ENCODE measurements at places on chromosomes 3 and 15.

DNA sequence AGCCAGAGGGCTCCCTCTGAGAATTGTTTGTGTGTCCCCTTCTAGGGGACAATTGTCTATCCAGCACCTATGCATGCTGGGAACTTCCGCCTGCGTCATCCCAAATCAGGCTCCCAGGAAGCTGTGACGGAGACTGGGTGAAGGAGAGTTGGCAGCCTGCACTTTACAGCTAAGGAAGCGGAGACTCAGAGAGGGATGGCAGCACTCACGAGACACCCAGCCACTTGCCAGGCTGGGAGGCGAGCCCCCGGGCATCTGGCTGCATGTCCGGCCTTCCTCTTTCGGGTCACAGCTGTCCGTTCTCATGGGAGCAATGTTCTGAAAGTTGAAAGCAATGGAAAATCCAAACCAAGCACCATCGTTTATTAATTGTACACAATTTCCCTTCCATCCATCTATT lies 45.5 kb upstream of the SLC6A11 start:
- no peak for DNase-seq

- DNase-seq: no peak
These were observed 9.1 kb upstream of the HHATL start for GRCh38 chr3:42711491-42712343.

GRCh38 chr3:124654470-124654845 lies 75.8 kb upstream of the UMPS start:
- DNase-seq: no peak

DNA sequence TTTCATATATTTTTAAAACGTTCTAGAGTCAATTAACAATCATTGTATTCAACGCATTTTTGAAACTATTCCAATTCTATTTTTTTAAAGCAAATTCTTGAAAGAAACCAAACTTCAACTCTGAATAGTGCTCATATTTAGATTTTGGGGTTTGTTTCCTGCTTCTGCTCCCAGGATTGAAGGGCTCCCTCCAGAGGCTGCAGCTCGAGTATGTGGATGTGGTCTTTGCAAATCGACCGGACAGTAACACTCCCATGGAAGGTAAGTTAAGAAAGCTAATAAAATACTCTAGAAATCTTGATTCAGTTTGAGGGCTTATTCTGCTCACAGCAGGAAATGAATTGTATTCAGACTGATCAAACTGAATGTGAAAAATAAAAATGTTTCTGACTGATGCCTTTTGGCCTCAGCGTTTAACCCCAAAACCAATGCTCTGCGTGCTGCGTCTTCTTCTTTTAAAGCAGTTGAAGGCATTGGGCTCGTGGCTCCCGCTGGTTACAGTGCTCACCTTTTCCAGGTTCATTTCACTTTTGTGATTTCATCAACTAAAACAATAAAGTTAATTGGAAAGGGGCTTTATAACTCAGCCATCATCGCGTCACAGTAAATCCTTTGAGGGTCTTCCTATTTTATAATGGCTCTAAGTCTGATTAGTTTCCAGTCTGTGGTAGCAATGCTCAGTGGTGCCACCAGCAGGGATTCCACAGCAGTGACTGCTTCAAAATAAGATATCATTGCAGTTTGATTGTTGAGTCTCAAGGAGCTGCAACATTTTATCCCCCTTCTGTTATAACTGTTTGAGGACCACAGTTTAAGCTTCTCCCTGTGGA lies 80.1 kb downstream of the SSR3 start:
- DNase-seq: no peak

DNA sequence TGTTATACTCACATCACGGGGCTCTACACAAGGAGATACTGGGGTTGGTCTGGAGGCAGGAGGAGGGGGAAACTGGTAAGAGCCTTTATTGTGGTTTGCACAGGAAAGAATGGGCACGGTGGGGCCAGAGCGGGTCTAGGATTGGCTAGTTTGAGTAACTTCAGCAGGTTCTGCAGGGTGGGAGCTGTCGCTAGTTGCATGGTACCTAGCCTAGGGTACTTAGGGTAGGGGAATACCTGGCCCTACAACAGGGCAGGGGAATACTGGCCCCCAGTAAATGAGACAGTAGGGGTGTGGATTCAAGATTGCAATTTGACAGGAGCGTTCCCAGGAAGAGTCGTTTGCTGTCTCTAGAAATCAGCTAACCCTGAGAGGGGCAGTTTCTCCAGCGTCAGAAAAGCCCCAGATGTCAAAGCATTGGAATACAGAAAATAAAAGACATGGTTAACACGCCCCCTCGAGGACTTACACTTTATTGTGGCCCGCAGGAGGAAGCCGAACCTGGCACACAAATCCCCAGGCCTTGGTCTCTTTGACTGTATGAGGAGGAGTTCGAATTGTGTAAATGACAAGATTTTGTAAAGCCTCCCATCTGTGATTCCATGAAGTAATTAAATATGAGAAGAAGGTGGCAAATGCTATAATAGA lies 32.0 kb downstream of the ST8SIA2 start:
- DNase-seq: no peak

DNA sequence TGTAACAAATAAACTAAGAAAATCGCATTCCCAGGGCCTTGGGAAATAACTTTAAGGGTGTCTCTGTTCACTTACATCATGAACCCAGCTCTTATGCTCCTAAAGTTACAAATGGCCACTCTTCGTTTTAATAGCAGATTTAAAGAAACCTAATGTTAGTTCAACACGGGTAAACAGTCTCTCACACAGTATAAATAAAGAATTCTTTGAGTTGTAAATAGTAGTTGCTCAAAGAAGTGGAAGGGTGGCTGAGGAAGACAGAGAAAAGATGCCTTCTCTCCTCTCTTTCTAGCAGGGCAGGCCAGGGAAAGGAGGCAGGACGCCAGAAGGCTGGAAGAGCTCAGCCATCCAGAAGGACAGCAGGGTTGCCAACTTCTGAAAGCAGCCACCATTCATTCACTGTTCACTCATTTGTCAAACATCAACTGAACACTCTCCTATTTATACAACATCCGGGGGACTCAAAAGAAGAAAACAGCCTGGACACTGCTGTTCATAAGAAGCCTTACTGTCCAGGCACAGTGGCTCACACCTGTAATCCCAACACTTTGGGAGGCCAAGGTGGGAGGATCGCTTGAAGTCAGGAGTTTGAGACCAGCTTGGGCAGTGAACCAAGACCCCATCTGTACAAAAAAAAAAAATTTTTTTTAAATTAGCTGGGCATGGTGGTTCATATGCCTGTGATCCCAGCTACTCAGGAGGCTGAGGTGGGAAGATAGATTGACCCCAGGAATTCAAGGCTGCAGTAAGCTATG lies 47.3 kb downstream of the WWTR1 start:
- no peak for DNase-seq

- DNase-seq: no peak
These were observed 16.4 kb upstream of the ALDH1A3 start for GRCh38 chr15:100863075-100863795.

- no peak for DNase-seq
These were observed 28.0 kb upstream of the TMOD3 start for GRCh38 chr15:51801391-51801835.

DNA sequence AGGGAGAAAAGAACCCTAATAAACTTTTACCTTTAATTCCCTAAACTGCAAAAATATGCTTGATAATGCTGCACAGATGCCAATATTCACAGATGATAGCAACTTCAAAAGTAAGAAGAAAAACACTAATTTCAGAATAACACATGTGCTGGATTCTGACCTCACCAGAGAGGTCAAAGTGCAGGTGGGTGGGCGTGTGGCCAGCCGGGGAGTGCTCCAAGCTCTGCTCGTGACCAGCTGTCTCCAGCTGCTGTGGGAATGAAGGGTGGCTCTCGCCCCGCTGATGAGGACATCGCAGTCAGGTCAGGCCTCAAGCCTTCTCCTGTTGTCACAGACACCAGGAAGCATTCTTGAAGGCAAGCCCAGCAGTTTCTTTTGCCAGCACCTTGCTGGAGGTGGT lies 57.1 kb downstream of the ADAMTS17 start:
- no peak for DNase-seq

DNA sequence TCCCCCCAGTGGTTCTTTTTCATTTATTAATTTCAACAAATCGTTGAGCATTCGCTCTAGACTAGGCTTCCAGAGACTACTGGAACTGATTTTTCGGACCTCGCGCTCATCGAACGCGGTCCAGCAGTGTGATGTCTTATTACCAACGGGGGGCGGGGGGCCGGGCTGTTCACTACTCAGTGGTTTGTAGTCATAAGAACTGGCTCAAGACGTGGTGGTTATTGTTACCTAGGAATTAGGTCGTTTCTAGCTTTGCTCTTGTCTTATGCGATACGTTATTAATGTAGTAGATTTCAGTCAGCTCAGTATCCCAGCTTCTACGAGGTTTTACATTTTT lies 858 bp downstream of the RBM5 start:
- no peak for DNase-seq

DNA sequence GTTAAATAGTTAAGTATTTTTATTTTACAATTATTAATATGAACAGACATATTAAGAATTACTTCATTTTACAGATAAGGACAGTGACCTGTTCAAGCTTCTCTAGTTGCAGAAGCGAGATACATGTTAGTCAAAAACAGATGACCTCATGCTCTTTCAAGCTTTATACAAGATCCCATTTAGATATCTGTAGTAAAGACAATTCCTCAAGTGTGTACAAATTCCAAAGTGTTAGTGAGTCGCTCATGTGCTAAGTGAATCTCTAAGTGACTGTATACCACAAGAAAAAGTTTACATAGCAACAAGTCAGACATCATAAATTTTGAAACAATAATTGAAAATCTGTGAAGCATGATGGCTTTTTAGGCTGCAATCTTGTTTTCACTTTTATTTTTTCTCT lies 293.8 kb downstream of the ROBO1 start:
- no peak for DNase-seq

- DNase-seq: no peak
These were observed 57.3 kb upstream of the PLXNA1 start for GRCh38 chr3:126925411-126926171.

DNA sequence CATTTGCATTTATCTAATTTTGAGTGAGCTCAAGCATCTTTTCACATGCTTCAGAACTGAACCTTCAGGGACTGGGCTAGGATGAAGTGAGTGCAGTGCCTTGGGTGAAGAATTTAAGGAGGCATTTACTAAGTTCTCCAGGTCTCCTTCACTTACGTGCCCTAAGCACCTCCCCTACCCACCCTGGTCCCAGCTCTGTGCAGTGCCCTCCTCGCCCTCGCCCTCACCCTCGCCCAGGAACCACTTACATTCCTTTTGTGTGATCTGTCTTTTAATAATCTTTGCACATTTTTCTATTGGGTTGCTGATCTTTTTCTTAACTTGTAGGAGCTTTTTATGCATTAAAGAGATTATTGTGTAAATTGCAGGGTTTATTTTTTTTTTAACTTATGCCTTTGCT lies 322.6 kb downstream of the THSD4 start:
- DNase-seq: no peak

DNA sequence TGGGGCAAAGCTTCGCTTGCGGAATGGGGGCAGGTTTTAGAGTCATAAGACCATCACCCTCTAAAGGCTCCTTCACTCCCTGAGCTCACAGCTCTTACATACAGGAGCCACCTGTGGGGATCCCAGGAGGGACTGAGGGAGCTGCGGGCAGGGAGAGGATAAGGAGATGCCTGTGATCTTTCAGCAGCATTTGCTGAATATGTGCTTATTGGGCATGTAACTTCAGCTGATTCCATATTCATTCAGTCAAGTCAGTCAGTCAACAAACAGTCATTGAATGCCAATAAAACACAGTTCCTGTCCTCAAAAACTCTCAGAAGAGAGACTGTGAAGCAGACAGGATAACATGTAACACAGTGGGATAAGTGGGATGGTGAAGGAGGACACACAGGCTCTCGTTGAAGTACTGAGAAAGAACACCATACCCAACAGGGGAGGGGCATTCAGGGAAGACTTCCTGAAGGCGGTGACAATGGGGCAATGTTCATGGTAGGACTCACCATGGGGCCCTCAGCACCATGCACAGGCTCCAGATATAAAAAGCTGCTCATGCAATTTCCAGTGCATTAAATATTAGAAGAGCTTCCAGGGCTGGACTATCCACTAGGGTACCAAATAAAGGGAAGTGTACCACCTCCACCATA lies 240.9 kb downstream of the UACA start:
- DNase-seq: no peak

DNA sequence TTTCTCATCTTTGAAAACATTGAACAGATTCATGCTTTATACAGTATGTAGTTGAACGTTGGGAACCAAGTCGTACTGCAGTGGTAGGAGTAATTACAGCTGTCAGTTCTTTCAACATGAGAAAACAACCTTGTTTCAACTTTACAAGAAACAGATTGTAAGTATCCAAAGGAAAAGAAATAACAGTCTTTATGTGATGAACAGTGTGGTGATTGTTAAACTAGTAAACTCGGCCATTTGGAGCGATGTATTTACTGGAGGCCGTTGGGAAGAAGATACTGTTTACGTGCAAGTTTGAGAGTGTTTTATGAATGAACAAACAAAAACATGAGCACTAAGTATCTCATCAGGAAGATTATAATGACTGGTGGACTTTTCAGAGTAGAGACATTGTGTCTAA lies 48.4 kb downstream of the EPHA3 start:
- no peak for DNase-seq

DNA sequence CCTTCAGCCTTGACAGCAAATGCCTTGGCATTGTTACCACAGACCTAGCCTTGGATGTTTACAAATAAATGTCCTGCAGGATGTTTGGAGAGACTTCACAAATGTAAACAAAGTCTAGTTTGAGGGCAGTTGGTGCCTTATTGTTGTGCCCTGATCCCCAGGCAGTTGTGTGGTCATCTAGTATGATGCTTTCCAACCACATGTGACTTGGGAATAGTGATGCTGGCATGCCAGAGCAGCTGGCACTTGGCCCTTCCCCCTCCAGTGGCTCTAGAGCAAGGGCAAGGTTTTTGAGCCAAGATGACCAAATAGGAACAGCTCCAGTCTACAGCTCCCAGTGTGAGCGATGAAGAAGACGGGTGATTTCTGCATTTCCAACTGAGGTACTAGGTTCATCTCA lies 258.2 kb downstream of the ADAMTS17 start:
- no peak for DNase-seq

GRCh38 chr3:47803480-47804025 lies 615 bp downstream of the DHX30 start:
- no peak for DNase-seq

GRCh38 chr3:139230391-139230790 lies 113.4 kb upstream of the MRPS22 start:
- no peak for DNase-seq

DNA sequence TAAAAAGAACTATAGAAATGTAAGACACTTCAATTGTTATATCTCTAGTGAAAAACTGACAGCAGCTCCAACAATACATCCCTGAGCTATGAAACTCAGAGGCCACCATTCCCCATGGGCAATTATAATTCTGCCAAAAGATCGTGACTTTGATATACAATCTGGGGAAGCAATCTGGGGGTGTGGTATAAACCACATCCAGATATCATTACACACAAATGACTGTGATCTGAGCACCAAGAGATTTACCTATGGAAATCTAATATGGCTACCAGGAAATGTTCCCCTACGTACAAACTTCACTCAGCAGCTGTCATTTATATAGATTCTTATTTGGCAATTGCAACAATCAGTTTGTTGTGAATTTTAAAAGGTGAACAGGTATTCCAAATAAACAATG lies 110.3 kb downstream of the FRMD5 start:
- no peak for DNase-seq

- no peak for DNase-seq
These were observed 4.5 kb upstream of the CAPN3 start for GRCh38 chr15:42354824-42355223.

Data from naive thymus-derived CD4-positive, alpha-beta T cell (primary cell).